ENCODE measurements at places on chromosomes 13 and 19.
A peak's percentile ranks its signal among the peaks of the same experiment; 100 is the strongest.

DNA sequence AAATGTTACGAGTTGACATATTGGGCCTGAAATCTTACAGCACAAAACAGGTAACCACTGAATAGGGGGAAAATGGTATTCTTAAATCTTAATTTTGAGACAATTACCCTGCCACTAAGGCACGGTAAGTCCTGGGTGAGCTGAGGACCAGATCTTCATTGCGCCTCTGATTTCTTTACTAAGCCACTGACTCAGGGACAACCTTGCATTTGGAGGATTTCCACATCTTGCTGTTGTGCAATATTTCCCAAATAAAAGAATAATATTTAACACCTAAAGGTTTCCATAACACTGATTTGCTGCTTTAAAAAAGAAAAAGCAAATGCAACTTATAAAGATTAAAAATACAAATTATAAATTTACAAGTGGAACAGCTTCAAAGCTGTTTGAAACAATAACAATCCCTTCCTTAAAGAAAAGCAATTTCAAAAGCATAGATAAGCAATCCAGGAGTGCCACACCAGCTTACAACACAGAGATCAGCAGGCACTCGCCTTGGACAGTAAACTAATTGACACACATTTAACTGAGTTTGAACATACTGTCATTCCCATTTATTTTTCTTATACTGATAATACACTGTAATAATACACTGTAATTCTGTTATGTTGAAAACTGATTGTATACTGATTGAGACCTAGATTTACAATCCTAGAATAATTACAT is 79.6 kb upstream of the DOCK9 start:
- no peak for DNase-seq

- DNase-seq, result no peak
These were observed 49.2 kb upstream of the RGCC start for GRCh38 chr13:41408121-41408520.

DNA sequence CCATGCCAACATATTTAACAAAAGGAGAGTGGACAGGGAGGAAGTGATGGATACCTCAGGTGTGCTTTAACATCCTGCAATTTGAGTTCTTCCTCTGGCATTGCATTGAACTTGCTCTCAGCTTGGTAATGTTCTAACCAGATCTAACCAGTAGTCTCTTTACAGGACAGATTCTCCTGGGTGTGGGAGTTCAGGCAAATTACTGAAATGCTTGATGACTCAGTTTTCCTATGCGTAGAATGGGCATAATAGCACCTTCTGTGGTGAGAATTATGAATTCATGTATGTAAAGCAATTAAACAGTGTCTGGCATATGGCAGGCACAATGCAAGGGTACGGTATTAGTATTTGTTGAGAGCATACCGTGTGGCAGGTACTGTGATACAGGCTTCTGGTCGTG is 3.6 kb downstream of the AKAP11 start:
- DNase-seq, result no peak

- DNase-seq, result peak; percentile 3
These were observed 468 bp downstream of the S1PR5 start for GRCh38 chr19:10516671-10517286.

DNA sequence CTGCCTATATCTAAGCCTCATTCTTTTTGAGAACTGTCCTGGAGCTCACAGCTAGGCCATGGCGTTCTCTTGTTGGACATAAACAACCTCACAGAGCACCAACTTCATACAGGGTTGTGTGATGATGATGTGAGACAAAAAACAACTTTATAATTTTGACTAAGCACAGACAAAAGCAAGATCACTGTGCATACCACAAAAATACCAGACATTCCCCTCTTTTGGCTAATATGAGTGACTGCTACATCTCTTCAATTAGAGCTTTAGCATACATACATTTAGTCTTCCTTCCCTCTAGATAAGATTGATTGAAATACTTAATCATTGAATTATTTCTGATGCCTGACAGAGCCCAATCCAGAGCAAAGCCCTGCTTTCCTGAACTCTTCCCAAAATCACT is 8.3 kb downstream of the MAB21L1 start:
- DNase-seq, result no peak

DNA sequence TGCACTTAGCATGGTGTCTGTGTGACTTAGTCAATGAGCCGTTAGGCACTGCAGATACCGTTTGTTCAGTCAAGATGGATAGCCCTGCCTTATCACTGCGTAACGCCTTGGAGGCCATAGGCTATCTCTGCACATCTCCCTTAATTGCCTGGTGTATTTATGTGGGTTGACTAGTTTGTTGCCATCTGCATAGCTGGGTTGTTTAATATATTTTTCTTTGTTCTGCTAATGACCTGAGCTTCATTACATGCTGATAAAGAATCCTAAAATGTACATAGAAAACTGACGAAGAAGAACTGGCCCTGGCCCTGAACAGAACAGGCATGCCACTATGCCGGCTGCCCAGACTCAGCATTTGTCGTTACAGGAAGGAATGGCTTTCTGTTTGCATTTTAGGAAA is 297.8 kb downstream of the SHISA2 start:
- no peak for DNase-seq

DNA sequence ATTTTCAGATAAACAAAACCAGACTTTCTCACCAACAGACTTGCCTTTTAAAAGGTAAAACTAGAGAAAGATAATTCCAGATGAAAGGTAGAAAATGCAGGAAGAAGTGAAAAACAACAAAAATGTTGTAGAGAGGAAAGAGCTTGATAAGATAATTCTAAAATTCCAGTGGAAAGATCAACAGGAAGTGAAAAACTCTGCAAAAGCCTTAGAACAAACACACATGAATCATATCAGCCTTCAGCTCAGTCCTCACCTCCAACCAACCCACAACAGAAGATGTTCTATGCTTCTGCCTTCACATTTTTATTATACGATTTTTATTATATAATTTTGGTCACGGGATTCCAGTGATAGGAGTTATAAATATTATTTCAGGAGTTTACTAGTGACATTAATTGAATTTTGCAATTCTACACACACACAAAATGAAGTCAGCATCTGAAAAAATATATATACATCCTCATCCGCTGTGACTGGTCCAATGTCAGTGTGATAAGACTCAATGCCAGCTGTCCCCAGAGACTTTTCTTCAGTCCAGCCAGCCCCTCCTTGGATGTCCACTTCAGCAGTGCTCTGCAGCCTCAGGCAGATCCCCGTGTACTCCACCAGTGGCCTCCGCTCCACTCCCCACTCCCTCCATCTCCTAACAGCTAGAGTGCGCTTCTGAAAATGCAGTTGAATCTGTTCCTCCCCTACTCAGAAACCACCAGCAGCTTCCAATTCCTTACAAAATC is 57.9 kb downstream of the GADD45B start:
- no peak for DNase-seq

- DNase-seq, result no peak
These were observed 28.7 kb downstream of the TMEM255B start for GRCh38 chr13:113787694-113788093.

GRCh38 chr13:91565296-91565695 is 166.9 kb downstream of the GPC5 start:
- no peak for DNase-seq

DNA sequence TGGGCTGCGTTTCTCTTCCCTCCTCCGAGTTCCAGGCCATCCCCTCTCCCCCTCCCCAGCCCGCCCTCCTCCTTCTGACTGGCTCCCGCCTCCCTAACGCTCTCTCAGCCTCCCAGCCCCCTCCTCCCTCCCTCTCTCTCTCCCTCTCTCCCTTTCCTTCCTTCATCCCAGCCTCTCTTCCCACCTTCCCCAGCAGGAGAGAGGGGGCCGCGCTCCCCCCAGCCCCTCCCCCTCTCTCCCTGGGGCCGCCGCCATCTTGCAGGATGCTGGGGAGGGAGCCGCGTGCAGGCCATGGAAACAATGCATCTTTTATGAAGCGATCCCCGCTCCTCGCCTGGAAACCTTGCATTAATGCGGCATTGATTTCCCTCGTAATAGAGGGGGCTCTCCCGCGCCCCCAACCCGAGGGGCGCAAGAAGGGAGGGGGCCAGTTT is 42.6 kb upstream of the ADGRL1 start:
- DNase-seq, result no peak

DNA sequence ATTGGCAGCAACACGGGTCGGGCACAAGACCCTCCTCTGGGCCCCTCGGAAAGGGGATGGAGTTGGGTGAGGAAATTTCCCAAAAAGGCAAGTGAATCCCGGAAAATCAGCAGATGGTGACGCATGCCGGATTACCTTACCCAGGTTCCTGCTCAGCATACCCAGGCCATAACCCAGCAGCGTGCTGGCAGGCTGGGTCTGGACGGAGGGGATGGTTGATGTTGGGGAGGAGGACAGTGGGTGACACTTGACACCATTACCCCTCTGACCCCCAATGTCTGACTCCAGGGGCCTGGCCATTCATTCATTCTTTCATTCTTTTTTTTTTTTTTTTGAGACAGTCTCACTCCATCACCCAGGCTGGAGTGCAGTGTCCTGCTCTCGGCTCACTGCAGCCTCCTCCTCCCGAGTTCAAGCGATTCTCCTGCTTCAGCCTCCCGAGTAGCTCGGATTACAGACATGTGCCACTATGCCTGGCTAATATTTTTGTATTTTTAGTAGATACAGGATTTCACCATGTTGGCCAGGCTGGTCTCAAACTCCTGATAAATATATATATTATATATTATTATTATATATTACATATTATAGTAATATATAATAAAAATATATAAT is 799 bp downstream of the PVR start:
- no peak for DNase-seq
